DMS79 (cell line): ENCODE measurements at places on chromosomes 16 and 17.
A peak's percentile ranks its signal among the peaks of the same experiment; 100 is the strongest.

DNA sequence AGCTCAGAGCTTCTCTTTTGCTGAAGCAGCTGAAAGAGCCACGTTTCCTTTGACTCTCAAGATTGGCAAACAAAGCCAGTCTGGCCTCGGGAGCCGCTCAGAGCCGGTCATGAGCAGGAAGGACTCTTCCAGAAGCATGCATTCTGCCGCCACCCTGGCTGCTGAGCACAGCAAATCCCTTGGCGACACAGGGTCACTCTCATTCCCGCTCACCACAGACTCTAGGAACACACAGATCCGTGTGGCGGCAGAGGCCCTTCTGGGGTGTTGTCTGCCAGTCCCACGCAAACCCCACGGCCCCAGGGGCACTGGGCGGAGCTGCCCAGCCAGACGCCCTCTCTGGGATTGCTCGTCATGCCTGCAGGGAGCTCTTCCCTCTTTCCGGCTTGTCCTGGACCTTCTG, 157.0 kb downstream of the C16orf95 start:
- no peak for DNase-seq

DNA sequence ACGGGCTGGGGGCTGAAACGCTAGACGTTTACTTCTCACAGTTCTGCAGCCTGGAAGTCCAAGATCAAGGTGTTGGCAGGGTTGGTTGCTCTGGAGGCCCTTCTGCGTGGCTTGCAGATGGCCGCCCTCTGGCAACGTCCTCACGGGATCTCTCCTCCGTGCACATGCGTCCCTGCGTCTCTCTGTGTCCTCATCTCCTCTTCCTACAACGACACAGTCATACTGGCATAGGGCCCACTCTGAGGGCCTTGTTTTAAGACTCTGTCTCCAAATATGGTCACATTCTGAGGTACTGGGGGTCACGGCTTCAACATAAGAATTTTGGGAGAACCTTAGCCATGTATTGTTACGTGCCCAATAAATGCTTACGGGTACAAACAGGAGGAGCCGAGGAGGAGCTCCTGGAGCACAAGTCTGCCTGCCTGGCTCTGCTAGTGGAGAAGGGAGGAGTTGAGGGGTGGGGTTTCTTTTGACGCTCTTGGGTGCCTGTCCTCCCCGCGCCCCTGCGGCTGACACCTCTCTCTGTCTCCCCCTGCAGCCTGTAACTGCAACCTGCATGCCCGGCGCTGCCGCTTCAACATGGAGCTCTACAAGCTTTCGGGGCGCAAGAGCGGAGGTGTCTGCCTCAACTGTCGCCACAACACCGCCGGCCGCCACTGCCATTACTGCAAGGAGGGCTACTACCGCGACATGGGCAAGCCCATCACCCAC, 141.1 kb downstream of the NTN1 start:
- no peak for DNase-seq

GRCh38 chr17:20189302-20189701, 180.1 kb downstream of the SPECC1 start:
- no peak for DNase-seq

DNA sequence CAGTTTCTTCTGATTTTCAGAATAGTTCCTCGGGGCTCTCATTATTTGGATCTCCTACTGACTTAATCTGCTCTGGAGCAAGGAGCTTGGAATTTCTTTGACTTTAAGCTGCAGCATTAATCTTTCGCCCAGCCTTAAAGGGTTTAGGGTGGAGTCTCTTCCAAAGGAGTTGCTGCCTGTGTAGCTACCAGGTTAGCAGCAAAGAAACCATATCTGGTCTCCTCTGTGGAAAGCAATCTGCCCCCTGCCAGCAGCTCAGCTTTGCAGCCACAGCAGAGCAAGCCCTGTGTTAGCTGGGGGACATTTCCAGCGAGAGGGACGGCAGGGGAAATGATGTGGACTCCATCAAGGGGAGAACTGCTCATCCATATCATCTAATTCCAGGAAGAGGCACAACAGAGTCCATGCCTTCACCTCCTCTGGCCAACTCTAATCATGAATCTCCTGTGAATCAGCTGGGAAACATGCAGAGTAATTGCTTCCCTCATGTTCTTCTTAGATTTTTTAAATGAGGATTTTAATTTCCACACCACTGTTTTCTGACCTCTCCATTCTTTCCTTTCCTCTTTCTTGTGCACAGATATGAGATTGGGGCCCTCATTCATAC, 827.6 kb upstream of the CA10 start:
- DNase-seq = no peak

- no peak for DNase-seq
These were observed 532.3 kb upstream of the PSMD7 start for GRCh38 chr16:73764321-73764720.

- no peak for DNase-seq
These were observed 18.7 kb downstream of the CD300A start for GRCh38 chr17:74485022-74485743.

DNA sequence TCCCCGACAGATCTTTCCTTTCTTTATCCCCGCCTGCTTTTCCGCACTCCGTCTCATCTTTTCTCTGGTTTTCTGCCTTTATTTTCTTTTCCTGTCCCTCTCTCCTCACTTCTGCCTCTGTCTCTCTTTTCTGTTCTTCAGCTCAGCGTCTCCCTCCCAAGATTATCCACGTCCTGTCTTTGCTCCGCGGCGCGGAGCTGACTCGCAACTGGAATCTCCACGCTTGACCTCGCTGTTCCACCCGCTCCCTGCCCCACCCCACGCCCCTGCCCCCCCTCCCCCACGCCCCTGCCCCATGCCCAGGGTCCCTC, 4.9 kb upstream of the LHX1 start:
- DNase-seq = no peak

DNA sequence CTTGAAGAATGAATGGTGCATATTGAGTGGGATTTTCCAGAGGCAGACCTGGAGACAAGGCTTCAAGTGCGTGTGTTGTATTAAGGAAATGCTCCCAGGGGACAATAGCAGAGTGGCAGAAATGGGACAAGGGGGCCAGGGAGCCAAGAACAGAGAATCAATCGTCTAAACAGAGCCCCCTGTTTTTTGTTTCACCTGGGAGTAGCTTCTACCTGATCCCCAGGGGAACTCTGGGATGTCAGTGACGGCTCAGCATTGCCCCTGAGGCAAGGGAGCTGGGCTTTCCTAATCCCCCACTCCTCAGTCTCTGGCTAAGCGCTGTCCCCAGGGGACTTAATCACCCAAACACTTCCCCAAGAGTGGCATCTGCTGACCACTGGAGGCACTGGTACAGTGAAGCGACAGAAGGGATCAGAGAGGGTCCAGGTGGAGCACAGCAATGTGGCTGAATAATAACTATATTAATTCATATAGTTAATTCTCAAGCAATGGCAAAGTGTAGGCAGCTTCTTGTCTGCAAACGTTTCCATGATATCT, 35.7 kb upstream of the C16orf78 start:
- peak; percentile 31 for DNase-seq

DNA sequence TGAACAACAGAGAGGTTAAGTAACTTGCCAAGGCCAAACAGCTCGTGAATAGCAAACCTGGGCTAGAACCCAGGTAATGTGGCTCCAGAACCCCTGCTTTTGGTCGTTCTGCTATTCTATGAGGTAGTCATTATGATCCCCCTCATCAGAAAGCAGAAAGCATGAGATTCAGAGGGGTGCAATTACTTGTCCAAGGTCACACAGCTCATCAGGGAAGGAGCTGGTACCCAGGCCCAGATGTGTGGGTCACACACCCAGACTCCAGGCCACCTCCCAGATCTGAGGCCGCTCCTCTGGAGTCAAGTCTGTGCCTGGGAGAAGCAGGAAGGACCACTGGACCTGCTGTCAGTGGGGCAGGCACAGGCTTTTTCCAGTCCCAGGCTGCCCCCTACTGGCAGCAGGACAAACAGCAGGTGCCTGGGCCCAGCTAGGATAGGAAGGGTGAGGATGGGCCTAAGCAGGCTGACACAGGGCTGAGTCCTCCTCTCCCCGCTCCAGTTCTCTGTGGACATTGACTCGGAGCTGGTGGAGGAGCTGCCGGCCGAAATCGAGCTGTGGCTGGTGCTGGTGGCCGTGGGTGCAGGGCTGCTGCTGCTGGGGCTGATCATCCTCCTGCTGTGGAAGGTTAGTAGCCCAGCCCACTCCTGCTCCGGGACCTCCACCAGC, 7.8 kb upstream of the PDK2 start:
- peak; percentile 31 for DNase-seq

DNA sequence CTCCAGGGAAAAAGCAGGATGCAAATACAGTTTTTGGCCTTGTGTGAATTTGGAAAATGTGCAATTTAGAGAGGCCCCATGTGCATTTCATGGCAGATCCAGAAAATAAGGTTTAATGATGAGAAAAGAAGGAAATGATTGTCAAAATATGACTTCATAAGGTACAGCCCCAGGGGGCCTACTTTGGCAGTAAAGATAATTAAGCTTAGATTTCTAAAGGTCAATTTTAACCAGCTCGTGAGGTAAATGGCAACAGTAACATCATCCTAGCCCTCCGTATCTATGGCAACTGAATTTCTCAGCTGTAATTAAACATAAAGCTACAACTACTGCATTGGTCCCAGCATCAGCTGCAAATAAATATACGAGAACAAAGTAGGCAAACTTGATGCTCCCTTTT, 30.0 kb upstream of the PRSS54 start:
- DNase-seq = no peak

DNA sequence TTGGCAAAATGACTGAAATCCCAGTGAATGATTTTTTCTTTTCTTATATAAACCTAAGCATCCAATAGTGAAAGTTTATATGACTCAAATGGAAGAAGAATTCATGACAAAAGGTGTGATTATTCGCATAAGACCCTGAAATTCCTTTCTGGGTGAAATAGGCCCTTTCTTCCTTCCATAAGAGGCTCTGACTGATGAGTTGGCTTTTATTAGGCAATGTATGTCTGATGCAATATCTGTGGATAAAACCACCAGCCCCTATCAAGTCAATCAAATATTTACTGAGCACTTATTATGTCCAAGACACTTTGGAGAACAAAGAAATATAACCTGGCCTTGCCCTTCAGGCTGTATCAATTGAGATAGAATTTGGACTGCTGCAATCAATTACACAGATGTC, 316.6 kb downstream of the CDH13 start:
- DNase-seq = no peak
